Pancreas (tissue), 10 donors: ENCODE measurements at places on chromosomes 5 and 9. TPM values are rescaled to one million over a fixed set of nuclear protein-coding genes. Genes with fewer than 3 reads are reported as not detected.
A peak's percentile ranks its signal among the peaks of the same experiment; 100 is the strongest.

GRCh38 chr9:124735121-124735520 lies 36.0 kb downstream of the NR6A1 start:
- no peak for DNase-seq

DNA sequence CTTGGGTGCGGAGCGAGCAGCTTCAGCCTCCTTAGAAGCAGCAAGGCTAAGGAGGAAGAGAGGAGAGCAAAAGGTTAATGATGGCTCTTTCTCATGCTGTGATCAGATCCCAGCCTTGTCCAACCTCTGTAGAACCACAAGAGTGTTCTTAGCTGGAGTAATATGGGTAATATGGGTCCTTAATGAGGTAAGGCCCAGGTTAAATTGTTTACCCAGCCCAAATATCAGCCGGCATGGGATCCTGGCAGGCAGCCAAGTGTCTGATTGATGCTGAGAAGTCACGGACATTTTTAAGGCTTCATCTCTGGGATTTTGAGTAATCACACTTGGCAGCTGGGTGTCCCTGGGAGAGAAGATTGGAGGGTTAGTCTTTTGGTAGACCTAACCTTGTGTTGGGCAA lies 32.3 kb downstream of the GLRA1 start:
- DNase-seq, result peak; percentile 3

DNA sequence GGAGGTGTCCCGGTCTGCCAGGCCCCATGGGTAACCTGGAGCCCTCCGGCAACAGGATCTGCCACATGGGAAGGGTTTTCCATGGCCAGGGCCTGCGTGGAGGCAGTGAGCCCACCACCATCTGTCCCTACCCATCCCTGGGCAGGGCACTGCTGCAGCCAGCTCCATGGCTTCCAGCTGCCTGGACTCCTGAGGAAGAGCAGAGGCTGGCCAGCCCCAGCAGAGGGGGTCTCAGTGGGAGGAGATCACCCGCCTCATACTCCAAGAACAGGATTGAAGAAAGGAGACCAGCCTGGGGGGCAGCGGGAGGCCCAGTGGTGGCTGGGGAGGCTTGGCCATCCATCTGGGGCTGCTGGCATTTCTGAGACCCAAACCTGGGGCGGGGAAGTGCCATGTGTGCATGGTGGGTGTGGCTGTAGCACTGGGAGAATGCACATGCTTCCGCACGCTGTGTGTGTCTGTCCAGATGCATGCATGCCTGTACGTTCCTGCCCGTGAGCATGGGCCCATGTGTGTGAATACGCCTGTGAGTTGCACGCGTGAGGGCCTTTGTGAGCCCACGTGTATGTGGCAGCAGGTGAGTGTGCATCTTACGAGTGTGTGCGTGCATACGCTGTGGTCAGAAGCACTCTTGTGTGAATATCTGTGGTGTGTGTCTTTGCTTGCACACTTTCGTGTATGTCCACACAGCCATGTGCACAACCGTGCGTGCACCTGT lies 78.5 kb downstream of the LMX1B start:
- DNase-seq, result no peak

DNA sequence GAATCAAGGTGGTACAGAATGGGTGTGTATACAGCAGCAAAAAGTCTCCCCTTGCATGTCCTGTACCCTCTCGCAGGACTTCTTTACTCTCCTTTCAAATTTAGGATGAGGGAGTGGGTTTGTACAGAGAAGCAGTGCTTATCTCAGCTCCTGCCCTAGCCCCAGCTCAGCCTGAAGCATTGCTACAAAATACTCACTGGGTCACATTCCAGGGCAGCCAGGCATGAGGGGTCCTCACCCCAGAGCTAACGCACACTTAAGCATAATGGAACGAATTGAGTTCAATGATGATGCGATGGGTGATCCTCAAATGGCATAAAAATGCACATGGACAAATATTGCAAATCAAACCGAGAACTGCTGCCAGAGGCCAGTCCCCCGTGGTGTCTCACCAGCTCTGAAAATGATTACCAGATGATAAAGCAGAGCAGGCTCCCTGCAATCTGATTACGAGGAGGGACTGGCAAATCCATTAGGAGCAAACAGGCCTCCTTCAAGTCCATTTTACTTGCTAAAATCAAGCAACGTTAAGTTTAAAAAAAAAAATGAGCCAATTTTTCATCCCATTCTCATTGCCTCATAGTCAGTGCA lies 231.6 kb upstream of the TAS2R1 start:
- DNase-seq, result no peak

DNA sequence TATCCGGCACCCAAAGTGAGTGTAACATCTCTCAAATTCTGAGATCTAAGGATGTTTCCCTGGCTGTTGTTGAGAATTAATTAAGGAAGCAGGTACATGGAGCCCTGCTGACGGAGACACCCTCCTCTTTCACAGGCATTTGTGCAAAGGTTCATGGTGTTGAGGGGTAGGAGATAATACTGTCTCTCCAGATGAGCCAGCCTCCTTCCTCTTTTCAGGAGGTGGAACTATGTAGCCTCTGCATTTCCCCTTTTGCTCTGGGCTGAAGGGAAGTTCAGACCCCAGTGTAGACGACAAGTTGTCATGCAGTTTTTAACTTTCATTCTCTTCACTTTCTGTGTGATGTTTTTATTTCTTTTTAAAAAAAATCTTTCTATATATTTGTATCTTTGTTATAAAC lies 107.5 kb downstream of the GALNT10 start:
- DNase-seq, result no peak

Gene DDX4
- total RNA-seq, result 0.31 TPM

Gene TCF7
- total RNA-seq, result 5.6 TPM

Gene AP3B1
- 14.3 TPM for total RNA-seq
